Fibroblast of mammary gland (primary cell): ENCODE measurements at places on chromosomes 16 and 17.
A peak's percentile ranks its signal among the peaks of the same experiment; 100 is the strongest.

GRCh38 chr16:80082906-80083305 lies 457.9 kb upstream of the DYNLRB2 start:
- no peak for DNase-seq

DNA sequence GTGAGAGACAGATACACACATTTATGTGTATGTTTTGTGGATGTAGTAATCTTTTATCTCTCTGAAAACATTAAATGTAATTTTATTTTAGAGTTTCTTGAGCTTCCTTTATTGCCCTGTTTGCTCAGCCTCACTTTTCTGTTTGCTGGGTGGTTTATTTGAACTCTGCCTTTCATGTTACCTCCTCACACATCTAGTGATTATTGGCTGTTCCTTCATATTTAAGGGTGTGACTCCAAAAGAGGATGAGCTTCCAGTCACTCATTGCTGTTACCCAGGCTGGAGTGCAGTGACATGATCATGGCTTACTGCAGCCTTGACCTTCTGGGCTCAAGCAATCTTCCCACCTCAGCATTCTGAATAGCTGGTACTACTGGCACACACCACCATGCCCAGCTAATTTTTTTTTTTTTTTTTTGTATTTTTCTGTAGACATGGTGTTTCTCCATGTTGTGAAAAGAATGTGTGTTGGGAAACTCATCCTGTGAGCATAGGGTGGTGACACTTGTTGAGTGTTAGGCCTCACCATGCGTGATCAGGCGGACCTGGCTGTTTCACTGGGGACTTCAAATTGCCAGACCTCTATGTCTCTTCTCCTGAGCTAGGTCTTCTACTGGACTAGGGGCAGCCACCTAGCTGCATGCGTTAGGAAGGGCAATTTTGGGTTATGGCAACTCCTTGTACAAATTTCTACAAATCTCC lies 37.8 kb downstream of the GOSR1 start:
- DNase-seq = no peak

GRCh38 chr16:9165681-9166080 lies 74.2 kb downstream of the HAPSTR1 start:
- no peak for DNase-seq

- peak; percentile 27 for DNase-seq
Measured at GRCh38 chr17:29068818-29069217, 25.9 kb downstream of the PIPOX start.

GRCh38 chr16:59605706-59606105 lies 871.6 kb upstream of the GOT2 start:
- no peak for DNase-seq

- no peak for DNase-seq
Measured at GRCh38 chr17:61488878-61489718, 36.9 kb downstream of the TBX4 start.

- DNase-seq = peak; percentile 8
Measured at GRCh38 chr17:48374650-48375230, 55.3 kb downstream of the SKAP1 start.

DNA sequence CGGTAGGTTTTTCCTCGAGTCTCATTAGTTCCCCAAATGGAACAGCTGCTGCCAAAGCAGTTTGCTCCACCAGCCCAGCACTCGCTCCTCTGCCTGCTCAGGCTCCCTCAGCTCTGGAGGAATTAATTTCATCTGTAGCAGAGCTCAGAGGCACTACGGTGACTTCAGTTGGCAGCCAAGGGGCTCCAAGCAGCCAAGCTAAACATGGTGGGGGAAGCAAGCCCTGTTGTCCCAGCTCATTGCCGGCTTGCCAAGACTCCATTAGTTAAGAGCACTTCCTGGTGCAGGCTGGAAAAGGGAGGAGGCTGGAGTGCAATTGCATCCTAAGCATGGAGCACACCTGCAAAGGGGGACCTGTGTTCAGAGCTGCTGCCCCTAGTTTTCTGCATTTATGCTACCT lies 78.7 kb upstream of the GPRC5B start:
- DNase-seq = no peak

- DNase-seq = no peak
Measured at GRCh38 chr16:81641395-81642106, 137.5 kb upstream of the PLCG2 start.

- DNase-seq = no peak
Measured at GRCh38 chr17:44919411-44919810, 4.1 kb upstream of the GFAP start.

- no peak for DNase-seq
Measured at GRCh38 chr17:19703106-19703827, 13.1 kb downstream of the SLC47A2 start.

DNA sequence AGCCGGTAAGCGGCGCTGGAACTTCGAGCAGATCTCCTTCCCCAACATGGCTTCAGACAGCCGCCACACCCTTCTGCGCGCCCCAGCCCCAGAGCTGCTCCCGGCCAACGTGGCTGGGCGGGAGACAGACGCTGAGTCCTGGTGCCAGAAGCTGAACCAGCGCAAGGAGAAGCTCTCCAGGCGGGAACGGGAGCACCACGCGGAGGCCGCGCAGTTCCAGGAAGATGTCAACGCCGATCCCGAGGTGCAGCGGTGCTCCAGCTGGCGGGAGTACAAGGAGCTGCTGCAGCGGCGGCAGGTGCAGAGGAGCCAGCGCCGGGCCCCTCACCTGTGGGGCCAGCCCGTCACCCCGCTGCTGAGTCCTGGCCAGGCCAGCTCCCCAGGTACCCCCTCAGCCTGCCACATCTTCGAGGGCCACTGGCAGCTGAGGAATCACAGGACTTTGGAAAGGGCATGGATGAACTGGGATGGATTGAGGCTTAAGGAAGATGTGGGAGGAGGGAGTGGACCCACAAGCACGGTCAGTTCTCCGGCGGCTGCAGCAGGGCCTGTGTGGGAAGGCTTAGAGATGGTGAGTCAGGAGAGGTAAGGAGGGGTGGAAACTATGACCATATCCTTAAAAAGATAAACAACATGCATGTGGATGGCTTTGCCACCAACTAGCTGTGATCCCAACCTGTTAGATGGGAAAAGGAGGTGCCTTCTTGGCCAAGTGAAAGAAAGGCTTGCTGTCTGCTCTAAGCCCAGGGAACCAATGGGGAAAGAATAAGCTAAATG lies 3.4 kb upstream of the LLGL2 start:
- DNase-seq = peak; percentile 31

DNA sequence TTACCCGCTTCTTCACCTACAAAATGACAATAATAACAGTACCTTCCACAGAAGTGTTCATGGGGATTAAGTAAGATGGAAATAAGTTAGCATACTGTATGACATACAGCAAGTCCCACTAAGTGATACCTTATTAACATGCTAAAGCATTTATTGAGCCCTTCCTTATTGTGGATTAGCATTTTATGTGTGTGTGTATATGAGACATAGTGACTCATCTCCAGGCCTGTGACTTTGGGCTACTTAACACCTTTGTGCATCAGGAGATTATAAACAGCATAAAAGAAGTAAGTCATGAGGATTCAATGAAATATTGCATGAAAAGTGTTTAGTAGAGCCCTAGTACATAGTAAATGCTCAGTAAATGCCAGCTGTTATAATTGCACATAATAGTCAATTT lies 52.9 kb downstream of the CA10 start:
- peak; percentile 6 for DNase-seq

- DNase-seq = no peak
Measured at GRCh38 chr17:81132770-81133723, 32.3 kb upstream of the PVALEF start.

DNA sequence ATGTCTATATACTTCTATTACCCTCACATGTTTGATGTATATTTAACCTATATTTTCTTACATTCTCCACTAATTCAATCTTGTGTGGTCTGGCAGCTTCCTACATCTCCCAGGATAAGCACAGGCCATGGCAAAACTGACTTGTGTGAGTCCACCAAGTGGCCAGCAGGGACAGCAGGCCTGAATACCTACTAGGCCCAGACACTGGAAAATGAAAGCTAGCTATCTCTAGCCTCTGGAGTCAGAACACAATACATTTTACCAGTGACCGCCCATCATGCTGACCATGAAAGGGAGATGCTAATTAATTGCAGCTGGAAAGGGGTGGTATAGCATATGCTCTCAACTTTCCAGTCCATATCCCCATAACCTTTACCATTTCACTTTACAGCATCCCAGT lies 132.3 kb downstream of the PCTP start:
- DNase-seq = no peak

- peak; percentile 33 for DNase-seq
Measured at GRCh38 chr16:11534262-11534661, 52.5 kb downstream of the LITAF start.

DNA sequence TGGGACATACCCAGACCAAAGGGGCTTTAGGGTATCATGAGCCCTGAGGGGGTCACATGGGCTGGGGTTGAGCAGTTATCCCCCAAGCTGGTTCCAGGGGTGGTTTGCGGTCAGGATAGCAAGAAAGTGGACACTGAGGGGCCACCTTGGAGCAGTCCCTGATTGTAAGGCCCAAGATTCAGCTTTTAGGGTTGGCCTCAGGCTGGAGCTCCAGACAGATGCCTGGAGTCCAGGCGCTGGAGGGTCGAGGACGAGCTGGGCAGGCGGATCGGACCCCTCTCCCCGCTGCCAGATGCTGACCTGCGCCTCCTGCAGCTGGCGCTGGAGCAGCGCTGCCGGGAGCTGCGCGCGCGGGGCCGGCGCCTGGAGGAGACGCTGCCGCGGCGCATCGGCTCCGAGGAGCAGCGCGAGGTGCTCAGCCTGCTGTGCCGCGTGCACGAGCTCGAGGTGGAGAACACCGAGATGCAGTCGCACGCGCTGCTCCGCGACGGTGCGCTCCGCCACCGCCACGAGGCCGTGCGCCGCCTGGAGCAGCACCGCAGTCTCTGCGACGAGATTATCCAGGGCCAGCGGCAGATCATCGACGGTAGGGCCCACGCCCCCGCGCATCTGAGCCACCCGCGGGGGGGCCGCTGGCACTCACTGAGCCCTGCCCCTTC lies 10.0 kb downstream of the BTBD17 start:
- no peak for DNase-seq

DNA sequence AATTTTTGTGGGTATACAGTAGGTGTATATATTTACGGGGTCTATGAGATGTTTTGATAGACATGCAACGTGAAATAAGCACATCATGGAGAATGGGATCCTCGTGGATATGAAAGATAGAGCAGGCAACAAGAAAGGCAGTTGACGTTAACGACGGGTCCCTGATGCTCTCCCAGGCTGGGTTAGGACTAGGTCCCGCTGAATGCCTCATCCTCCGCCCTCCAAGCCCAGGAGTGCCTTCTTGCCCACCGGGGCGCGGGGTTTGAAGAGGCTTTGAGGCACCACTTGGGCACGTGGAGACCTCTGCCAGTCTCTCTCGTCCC lies 9.5 kb upstream of the ZFP90 start:
- DNase-seq = no peak

DNA sequence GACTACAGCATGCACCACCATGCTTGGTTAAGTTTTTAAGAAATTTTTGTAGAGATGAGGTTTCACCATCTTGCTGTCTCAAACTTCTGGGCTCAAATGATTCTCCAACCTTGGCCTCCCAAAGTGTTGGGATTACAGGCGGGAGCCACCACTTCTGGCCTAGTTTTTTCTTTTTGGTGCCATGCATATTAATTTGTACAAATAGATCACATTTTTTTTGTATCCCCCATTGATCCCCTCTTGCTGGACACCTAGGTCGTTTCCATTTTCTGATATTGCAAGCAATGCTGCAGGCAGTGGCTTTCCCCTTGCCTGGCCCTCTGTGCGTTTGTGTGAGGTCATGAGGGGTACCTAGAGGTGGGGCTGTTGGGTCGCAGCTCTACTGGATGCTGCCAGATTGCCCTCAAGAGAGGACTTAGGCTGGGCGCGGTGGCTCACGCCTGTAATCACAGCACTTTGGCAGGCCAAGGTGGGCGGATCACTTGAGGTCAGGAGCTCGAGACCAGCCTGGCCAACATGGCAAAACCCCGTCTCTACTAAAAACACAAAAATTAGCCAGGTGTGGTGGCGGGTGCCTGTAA lies 23.8 kb downstream of the RAP1GAP2 start:
- DNase-seq = no peak
